Astrocyte (in vitro differentiated cells and primary cell): ENCODE measurements at places on chromosomes 1 and 21.
A peak's percentile ranks its signal among the peaks of the same experiment; 100 is the strongest.

DNA sequence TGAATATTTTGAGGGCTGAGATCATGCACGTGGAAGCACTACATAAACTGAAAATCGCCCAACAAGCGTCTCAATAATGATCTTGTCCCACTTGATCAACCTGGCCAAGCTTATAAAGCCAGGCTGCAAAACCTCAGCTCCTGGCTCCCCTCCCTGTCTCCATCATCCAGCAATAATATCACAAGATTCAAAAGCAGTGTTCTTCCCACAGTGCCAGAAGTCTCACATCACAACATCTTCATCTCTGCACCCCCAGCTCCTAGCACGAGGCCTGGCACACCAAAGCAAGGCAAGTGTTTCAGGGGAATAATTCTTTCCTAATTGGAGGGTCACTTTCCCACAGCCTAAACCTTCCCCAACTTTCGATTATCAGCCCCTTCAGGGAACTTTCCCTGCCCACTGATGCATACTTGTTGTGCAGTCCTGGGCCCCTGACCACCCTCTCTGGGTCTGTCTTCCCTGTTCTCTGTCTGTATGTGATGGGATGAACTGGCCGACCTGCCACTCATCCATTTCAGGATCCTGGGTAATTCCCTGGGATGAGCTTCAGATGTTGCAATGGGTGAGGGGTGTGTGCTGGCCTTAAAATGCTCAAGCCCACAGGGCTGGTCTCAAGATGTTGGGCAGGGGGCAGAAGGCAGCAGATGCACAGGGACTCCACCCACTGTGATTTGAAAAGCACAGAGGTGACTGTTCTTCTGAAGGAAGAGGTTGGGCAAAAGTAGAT, 129.0 kb downstream of the DMRTB1 start:
- no peak for DNase-seq

DNA sequence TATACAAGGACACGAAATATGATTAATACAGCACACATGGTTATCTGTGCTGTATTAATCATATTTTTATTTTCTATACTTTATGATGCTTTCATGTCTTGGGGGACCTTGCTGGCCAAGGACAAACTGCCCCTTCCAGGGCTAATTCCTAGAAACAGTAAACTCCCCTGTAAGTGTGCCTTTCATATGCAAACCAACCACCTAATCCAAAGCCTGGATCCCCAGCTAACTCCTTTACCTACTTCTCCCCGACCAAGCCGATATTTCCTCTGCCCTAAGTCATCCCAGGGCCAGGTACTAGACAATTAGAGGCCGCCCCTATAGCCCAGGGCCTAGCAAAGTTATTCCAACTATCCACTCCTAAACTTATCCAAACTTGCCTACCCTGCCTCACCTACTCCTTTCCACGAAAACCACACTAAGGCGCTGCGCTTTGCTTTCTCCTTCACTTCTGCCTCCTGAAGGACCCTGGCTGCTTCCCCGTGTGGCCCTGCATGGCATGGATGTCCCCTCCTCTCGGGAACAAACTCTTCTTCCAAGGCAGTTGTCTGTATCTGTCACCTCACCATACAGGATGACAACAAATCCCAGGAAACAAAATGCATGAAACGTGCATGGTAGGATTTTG, 10.2 kb downstream of the SH3BP5L start:
- no peak for DNase-seq

GRCh38 chr1:2801535-2802291, at the start of gene TTC34:
TSS of gene TTC34 (minus strand) at chr1:2801693. CDS start at chr1:2800827, 866 bp downstream.
- no peak for DNase-seq

GRCh38 chr1:221998781-221999180, 256.9 kb upstream of the DUSP10 start:
- no peak for DNase-seq

DNA sequence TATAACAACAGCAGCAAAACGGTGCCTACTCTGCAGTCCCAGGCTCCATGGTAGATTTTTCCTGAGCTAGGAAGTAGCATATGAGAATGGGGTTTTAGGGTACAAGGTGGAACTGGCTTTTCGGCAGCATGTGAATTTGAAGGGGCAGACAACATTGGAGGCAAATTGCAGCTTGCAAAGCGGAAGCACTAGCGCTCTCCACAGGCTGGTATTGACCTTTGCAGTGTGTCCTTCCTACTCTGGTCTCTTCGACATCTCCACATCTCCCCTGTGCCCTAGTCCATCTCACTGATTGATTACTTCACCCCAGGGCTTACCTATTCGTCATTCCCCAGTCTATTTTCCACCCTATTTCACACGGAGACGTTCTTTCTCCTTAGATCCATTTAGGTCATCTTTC, 13.0 kb downstream of the IGSF21 start:
- no peak for DNase-seq

DNA sequence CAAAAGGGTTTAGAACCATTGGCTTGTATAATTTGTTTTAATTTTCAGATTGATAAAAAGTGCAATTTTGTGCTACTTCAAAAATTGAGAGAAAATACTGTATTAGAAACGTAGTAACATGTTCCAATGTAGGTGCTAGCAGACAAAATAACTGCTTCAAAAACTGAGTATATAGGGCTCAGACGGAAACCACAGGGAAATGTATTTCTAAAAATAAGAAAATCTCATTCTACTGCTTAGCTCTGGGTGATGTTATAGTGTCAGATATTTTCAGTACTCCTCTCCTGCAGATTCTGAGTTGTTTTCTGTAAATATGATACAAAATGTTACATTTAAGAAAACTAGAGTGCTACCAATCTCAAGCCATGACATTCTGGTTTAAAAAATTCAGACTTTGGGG, 55.4 kb downstream of the KCNK2 start:
- DNase-seq: no peak

DNA sequence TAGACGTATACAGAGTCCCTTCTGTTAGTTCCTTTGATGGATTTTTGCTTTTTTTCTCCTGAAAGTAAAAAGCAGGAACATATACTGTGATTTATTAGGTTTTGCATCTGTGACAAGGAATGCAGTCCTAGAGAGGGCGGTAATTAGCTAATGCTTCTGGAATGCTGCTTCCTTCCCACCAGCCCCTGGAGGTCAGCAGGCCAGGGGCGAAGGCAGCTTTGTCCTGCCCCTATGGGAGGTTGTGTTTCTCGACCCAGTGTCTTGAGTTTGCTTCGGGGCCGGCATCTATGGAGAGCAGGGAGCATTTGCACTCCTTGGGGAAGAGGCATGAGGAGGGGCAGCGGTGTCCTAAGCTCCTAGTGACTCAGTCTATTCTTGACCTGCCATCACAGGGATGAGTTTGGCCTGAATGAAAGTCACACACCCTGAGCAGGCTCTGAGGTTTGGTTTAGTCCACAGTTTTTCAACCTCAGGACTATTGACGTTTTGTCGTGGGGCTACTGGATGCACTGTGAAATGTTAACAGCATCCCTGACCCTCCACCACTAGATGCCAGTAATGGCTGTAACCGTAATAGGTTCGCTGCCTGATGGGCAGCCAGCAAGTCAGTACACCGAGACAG, 85.0 kb upstream of the KCNJ15 start:
- DNase-seq: peak; percentile 67

- DNase-seq: no peak
These were observed 2.1 kb downstream of the C1orf21 start for GRCh38 chr1:184388971-184389370.

- DNase-seq: no peak
These were observed 18.4 kb upstream of the PLEKHG5 start for GRCh38 chr1:6509919-6510291.

DNA sequence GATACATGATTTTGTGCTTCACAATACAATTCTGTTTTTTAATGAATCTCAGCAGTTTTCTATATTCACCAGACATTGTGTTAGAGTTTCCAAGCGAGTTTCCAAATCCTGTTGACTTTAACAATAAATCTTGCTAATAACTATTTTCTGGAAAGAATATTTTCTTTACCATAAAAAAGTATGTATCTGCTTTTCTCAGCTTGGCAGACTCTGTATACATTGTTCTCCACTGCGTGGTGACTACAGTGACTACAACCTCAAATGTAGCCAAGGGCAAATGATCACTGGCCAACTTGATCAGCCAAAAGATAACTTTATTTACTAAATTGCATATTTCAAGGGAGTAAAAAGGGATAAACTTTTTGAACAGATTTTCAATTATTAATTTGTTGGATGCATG, 325.9 kb upstream of the ADAMTS5 start:
- no peak for DNase-seq

GRCh38 chr1:36761113-36761512, 273.2 kb downstream of the GRIK3 start:
- no peak for DNase-seq

- DNase-seq: no peak
These were observed 11.5 kb upstream of the MYOC start for GRCh38 chr1:171663854-171664575.
